ENCODE measurements at places on chromosomes 1 and 21.
A peak's percentile ranks its signal among the peaks of the same experiment; 100 is the strongest.

GRCh38 chr1:109808703-109809102 is 45.0 kb upstream of the EPS8L3 start:
- DNase-seq, result no peak

GRCh38 chr1:42801832-42802473 is 15.0 kb upstream of the ERMAP start:
- no peak for DNase-seq

DNA sequence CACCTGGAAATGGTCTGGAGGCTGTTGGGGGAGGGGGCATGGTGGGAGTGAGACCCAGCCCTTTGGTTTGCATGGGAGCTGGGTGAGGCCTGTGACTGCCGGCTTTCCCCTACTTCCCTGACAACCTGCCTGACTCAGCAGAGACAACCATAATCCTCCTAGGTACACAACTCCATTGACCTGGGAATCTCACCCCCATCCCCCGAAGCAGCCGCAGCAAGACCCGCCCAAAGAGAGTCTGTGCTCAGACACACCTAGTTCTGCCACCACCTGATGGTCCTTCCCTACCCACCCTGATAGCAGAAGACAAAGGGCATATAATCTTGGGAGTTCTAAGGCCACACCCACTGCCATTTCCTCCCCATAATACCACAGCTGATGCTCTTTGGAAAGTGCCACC is 168.6 kb downstream of the GIPC2 start:
- DNase-seq, result no peak

DNA sequence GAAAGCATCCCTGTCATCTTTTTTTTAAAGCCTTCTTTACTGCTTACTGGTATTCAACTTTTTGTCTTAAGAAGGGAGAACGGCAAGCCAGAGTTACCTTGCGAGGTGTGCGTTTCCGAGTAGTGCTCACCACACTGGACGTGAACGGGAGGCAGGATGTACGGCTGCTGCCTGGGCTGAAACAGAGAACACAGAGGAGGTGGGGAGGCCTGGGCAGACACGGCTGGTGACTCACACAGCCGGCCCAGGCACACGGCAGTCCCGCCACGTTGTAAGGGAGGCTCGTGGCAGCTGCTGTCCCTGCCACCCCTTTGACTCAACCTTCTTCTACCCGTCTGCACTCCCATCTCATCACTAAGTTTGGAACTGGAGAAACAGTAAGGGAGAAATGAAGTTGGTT is 105.8 kb downstream of the SMYD2 start:
- DNase-seq, result no peak

DNA sequence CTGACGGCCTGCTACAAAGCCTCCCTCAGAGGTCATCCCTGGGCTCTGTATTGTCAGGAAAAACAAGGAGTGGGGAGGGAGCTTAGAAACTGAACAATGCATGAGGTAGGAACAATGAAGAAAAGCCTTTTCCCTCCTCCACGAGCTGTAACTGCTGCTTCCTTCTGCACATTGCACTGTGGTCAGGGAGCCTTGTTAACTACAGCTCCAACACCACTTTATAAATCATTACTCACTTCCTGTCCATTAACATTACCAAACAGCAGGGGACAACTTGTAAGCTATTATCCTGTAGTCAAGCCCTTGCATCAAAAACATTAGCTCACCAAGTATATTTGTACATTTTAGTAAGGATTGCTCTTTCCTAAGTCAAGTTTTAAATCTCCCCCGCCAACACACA is 336.0 kb upstream of the NR5A2 start:
- DNase-seq, result no peak

- no peak for DNase-seq
These were observed 163.8 kb downstream of the FAF1 start for GRCh38 chr1:50796272-50796671.

DNA sequence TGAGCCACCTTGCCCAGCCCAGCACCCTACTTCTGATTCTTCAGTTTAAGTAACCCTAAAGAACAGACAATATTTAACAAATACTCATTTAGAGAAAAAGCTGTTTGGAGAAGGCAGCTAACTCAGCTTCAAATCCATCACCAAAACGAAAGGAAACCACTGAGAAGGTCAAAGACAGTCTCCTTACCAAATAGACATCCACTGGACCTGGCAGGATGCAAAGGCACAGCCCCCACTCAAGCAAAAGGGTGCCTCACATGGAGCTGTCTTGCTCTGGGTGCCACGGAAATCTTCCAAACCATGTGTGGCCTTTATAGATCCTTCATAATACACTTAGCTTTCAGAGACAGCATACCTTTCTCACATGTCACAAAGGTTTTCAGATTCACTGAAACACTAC is 165.5 kb downstream of the RERE start:
- no peak for DNase-seq

DNA sequence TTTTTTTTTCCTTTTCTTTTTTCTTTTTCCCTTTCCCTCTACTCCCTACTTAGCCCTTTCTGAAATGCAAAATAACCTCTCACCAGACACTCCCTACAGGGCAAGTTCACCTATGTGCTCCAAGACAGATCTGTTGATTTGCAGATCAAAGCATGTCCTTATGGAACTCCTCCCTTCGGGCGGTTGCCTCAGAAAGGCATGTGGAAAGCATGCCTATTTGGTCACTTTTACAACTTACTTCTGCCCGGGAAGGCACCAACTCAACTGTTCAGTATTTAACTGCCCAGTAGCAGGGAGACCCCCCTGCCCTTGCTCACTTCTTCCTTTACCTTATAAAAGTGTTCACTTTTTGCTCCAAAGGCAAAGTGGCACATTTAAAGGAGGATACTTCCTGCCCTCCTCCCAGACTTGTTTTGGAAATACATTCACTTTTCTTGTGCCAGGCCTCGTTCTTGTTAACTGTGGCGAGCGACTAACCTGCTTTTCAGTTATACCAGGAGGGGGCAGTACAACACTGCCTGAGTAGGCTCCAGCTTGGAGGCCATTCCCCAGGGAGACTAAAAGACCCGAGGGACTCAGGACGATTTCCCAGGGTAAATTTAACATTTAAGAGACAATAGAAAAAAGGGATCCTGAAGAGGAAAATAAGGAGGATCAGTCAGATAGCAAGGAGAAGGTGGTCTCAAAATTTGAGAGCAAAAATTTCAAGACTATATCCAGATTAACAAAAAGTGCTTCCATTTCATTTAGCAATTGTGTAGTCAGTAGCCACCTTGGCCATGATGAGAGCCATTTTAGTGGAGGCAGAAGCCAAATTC is 12.3 kb upstream of the SLAMF7 start:
- DNase-seq, result peak; percentile 50

GRCh38 chr21:33229099-33229783 is 497 bp upstream of the IFNAR2 start:
- no peak for DNase-seq

- DNase-seq, result no peak
These were observed 186.1 kb downstream of the FGGY start for GRCh38 chr1:59482986-59483385.

GRCh38 chr1:6984986-6985385 is 199.7 kb downstream of the CAMTA1 start:
- DNase-seq, result no peak

DNA sequence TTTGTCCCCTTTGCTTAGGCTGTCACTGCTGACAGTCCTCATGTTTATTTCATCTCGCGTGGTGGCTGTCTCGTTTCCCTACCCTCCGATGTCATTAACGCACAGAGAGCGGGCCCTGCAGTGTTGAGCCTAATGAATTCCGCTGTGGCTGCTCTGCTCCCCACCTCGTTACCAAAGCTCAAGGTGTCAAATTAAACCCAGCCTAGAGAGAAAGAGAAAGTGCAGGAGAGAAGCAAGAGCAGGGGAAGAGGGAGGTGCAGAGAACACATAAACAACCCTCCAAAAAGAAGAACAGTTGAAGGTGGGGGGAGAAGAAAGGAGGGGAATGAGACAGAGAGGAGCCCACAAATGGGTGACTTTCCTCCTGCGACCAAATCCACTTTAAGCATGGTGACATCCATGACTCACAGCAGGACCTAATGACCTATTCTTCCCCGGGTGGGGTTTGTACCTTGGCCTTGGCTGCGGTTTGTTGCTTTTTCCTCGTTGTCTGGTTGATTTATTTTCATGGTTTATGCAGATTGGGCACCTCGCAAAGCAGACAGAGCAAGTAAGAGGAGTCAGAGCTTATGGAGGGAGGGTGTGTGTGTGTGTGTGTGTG is 92.5 kb downstream of the PBX1 start:
- DNase-seq, result no peak

GRCh38 chr1:204278251-204278650 is 64.5 kb upstream of the GOLT1A start:
- no peak for DNase-seq

DNA sequence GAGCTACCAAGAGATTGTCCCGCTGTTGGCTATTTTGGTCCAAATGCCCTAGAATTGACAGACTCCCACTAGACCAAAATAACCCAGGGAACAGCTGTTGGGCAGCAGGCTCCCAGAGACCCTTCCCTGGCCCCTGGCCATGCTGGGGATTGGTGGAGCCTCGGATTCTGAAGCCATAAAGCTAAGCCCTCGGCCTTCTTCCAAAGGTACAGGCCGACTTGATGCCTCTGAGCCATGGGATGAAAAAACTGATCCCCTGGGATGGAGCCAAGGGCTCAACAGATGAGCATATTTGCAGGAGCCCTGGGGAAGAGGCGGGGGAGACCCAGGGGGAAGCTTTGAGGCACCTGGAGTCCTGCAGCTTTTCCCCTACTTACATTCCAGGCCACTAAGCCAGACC is 1.0 kb upstream of the LRRC38 start:
- DNase-seq, result no peak

GRCh38 chr1:78833491-78833890 is 173.0 kb downstream of the ADGRL4 start:
- no peak for DNase-seq

- no peak for DNase-seq
These were observed 4.8 kb downstream of the MFSD2A start for GRCh38 chr1:39959651-39960333.

DNA sequence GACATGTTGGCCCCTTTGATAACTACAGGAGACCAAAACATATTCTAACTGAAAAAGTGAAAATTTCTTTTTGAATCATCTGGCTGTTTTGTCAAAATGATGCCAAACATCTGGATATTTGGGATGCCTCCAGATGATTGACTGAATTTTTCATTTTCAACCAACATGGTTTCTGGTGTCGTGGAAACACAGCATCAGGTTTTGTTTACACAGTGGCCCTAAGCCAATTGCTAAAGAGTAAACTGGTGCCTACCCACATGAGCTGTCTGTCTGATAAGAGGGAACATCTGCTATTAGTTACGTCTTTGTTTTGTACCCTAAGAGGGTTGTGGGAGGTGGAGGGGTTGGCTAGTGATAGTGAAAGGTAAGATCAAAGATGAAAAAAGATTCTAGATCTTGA is 204.8 kb downstream of the KCNK2 start:
- DNase-seq, result no peak

DNA sequence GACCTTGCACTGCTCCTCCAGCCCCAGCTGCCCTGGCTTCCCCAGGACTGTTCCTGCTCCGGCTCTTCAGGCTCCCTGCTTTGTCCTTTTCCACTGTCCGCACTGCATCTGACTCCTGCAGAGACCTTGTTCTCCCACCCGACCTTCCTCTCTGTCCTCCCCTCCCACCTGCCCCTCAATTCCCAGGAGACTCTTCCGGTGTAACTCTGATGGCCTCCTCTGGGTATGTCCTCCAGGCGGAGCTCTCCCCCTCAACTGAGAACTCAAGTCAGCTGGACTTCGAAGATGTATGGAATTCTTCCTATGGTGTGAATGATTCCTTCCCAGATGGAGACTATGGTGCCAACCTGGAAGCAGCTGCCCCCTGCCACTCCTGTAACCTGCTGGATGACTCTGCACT is 550 bp downstream of the ACKR1 start:
- no peak for DNase-seq

DNA sequence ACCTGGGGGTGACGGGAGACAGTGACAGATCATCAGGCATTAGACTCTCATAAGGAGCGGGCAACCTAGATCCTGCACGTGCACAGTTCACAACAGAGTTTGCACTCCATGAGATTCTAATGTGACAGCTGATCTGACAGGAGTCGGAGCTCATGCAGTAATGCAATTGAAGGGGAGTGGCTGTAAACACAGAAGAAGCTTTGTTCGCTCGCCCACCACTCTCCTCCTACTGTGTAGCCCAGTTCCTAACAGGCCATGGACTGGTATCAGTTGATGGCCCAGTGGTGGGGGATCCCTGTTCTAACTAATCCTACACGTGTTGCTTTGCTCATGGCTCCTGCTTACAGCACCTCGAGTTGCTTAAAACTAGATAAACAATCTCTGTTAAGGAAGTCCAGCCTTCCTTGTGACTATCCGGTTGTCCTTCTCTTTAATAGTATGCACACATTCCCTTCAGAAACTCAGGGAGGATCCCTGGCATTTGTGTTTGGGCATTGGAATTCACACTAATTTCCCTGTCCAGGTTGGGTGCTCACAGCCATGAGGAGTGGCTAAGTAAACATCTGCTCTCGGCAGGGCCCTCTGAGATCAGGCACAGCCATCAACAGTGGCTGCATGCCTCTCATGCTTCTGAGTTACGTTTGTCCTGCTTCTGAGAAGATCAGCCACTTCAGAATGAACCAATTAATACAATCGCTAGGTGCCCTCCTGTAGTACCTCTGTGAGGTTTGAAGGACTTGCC is 21.1 kb upstream of the F3 start:
- DNase-seq, result no peak

DNA sequence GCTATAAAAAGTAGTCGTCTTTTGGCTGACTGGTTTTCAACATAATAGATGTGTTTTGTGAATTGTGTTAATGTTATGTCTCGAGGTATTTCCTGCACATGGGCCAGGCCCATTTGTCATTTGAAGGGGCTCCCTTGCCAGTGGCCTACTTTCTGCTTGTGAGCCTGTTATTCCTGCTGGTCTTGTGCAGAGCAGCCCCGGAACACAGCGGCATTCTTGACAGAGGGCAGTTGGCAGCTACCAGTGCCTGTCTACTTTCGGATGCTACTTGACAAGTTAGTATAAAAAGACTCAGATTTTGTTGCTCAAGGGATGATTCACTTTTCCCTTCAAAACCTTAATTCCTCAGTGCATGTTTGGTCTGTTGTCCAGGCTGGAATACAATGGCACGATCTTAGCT is 28.5 kb downstream of the PGM1 start:
- DNase-seq, result no peak

GRCh38 chr1:35560256-35561225 is 2.9 kb downstream of the NCDN start:
- DNase-seq, result no peak

DNA sequence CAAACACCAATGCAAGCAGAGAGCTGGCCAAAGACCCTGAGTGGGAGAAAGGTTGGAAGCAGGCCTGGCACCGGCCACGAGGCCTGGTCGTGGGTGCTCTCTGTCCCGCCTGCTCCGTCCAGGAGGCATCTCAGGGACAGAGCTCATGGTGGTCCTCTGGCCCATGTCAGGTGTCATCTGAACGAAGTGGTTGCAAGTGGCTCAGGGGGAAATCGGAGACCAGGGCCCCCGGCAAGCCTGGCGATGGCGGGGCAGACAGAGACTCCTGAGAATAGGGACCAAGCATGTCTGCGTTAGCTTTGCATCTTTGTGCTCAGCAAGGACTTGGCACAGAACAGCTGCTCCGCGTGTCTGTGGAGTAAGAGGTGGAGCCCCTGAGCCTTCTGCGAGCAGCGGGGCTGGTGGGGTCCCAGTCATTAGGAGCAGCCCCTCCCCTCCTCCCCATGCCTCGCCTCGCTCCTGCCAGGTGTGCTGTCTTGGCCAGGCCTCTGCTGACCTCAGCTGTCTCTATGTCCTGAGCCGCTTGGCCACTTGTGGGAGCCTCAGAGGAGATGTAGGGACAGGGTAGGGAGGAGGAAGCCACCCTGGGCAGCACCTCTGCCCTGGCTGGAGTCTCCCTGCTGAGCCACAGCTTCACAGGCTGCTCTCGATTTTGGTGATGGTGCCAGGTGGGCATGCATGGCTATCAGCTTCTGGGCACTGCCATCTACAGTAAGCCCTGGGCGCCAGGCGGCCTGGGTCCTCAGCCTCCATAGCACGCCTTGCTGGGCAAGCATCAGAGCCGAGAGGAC is 362.9 kb upstream of the VAMP3 start:
- no peak for DNase-seq

Data from stimulated activated CD4-positive, alpha-beta T cell treated with anti-CD3 and anti-CD28 coated beads, Interleukin-2, amount 100 ng/mL, for 48 hours (primary cell).